ENCODE measurements at places on chromosomes 7 and 10. TPM values are rescaled to one million over a fixed set of nuclear protein-coding genes. Genes with fewer than 3 reads are reported as not detected.

- no peak for DNase-seq
These were observed 132.5 kb downstream of the LSM5 start for GRCh38 chr7:32357535-32358277.

The STX1A gene
- total RNA-seq: 1.6 TPM

The UNCX gene
- not detected for total RNA-seq

The LRRTM3 gene
- total RNA-seq: not detected

GRCh38 chr10:11081408-11081807 lies 63.7 kb downstream of the CELF2 start:
- no peak for DNase-seq

DNA sequence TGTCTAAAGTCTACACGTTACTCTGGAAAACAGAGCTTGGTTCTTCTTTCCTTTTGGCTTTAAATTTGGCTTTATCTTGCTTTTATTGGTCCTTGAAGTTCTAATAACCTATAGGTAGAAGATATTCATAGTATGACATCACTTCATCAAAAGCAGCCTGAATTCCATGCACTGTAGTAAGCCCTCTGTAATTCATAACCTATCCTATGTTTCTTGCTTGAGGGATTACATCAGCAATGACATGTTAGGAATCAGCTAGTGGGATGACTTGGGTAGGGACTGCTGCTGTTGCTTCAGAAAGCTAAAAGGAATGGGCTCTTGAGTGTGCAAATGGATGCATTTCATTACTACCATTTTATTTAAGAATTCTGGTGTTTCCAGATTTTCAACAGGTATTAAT lies 184.9 kb downstream of the PTEN start:
- no peak for DNase-seq

The VSTM4 gene
- total RNA-seq: 21.8 TPM

The INSYN2A gene
- not detected for total RNA-seq

- DNase-seq: no peak
These were observed 135.5 kb downstream of the DOCK1 start for GRCh38 chr10:127040756-127041155.

DNA sequence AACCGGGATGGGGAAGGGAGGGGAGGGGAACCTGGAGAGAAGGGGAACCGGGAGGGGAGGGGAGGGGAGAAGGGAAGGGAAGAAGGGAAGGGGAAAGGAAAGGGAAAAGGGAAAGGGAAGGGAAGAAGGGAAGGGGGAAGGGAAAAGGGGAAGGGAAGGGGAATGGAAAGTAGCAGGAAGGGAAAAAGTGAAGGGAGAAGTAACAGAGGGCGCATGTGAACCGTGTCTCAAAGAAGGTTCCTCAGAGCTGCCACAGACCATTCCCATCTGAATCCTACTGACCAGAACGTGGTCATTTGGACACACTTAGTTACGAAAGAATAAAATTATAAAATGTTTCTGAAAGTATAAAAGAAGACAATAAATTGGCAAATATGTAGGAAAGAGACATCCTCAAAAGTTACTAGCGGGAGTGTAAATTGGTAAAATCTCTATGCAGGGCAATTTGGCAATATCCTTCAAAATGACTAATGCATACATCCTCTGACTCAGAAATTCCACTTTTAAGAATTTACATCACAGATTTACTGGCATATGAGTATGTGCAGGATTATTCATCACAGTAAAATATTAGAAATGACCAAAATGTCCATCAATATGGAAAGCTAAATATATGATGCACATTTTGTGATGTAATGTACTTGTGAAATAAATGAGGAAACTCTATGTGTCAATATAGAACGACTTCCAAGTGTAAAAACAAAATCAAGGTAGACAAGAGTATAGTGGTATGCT lies 12.9 kb downstream of the C10orf67 start:
- no peak for DNase-seq

GRCh38 chr7:83701736-83702135 lies 52.8 kb upstream of the SEMA3E start:
- DNase-seq: no peak

- DNase-seq: no peak
These were observed 505.6 kb downstream of the GALNT17 start for GRCh38 chr7:71637578-71637977.

GRCh38 chr7:114007386-114007785 lies 88.6 kb upstream of the PPP1R3A start:
- DNase-seq: no peak

The CCDC3 gene
- 4.7 TPM for total RNA-seq

- no peak for DNase-seq
These were observed 51.6 kb upstream of the RASGEF1A start for GRCh38 chr10:43318456-43318855.

DNA sequence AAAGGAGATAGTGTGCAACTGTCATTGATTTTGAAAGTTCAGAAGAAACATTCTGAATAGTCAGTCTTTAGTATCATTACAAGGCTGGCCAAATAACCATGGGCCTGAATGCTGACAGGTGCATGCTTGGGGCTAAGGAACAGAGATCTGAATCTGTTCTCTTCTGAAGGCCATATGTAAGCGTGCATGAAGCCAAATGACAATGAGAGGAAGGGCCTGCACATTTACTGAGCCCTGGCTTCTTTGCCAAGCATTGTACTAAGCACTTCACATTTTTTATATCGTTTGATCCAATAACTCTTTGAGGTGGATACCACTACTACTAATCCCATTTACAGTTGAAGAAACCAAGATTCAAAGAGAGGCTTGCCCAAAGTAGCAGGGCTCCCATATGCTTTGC lies 22.5 kb upstream of the TIAL1 start:
- no peak for DNase-seq

The CNTNAP2 gene
- 0.65 TPM for total RNA-seq

The ETV1 gene
- total RNA-seq: 27.9 TPM

GRCh38 chr7:24698531-24699266 lies 58.6 kb downstream of the GSDME start:
- DNase-seq: no peak

DNA sequence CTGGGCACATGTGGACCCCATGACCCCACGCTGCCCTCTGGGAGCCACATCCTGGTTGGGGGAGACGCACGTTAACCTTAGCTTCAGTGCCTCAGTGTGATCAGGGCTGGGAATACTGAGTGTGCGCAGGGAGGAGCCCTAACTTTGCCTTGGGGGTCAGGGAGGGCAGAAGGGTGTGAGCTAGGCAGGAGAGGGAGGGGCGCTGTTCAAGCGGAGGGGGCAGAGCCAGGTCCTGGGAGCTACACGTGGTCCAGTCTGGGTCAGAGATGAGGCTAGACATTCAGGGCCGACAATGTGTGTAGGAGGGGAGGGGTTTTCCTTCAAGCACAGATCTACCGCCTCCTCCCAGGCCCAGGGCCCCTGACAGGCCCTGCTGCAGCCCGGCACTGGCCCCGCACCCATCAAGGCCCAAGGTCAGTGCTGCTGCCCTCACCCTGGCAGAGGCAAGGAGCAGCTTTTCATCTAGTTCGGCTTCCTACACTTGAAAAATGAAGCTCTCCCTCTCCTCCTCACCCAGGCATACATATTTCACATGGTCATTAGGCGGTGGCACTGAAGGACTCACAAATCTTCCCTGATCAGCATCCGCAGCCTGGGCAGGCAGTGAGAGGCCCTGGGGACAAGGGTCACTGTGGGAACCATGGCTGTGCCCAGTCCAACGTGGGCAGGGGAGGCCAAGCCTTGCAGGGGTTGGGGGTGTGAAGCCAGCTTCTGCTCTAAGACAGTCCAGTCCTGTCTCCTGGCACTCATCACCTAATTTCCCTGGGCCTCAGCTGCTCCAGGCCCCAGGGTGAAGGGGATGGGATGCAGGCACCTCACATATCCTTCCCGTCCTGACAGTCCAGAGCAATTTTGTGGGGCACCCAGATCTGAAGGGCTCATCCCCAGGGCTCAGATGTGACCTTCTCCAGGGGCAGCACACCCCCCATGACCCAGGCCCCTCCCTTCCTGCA lies 47.3 kb downstream of the C10orf105 start:
- DNase-seq: no peak

- DNase-seq: no peak
These were observed 75.3 kb upstream of the DNAAF5 start for GRCh38 chr7:651032-651728.

DNA sequence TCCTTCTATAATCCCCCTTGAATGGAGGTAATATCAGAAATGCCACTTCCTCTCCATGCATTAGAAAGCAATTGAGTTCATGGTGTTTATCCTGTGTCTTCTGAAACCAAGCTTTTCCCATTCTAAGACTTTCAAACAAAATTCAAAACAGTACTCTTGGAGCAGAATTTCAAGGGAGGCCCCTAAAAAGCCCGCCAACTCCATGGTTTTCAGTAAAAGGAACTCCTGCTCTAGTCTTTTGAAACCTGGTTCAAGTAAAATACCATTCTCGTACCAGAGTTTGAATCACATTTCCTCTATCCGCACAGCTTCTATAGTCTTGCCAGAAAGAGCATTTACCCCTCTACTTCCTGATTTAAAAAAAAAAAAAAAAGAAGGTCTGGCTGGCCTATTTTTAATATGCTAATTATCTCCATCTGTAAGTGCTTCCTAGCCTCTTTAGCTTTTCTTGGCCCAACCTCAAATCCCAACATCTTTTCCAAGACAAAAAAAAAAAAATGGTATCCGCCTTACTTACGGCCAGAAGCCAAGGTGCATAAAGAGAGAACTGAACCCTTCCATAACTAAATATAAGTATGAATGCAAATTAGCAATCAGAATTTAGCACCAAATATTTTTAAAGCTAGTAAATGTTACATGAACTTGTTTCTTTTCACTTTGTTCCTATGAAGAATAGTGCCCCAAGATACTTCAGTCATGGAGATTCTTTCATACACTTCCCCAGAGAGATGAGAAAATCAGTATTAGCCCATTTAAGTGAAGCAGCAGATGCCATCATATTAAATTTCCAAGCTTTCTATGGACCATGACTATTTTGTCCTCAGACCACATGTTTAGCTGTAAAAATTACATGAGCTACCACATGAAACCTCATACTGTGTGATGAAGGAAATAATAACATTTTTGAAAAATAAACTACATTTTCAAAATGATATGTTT lies 199.9 kb upstream of the FAM3C start:
- DNase-seq: no peak

The EBF3 gene
- 7.9 TPM for total RNA-seq

The WDFY4 gene
- 2.5 TPM for total RNA-seq

The NUPR2 gene
- total RNA-seq: not detected

DNA sequence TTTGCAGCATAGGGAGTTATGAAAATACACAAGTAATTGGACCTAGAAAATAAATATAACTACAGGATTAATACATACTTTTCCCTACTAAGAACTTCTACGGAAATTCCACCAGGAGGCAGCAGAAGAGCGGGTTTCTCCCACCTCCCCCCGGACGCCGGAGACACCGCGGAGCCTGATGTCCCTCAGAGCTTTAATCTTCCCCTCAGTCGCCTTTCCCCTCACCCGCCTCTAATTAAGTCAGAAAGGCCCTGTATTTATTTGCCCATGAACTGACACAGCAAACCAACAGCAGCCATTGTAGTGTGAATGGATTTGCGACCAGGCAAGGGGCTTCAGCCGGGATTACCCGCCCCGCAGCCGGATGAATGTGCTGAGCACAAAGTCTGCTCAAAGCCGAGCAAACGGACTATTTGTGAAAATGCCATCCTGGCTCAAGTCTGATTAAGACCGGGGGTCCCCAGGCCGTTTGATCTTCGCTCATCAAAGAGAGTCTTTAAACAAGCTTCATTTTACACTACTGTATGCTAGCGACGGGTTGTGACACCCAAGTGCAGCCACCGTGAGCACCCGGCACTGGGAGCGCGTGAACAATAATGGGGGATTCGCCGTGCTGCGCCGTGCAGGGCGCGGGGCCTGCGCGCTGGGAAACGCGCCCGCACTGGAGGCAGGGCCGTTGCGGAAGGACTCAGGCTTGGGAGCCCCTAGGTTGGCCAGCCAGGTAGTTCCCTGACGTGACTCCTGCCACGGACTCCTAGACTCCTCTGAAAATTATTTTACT lies 5.6 kb upstream of the DKK1 start:
- peak; percentile 70 for DNase-seq

DNA sequence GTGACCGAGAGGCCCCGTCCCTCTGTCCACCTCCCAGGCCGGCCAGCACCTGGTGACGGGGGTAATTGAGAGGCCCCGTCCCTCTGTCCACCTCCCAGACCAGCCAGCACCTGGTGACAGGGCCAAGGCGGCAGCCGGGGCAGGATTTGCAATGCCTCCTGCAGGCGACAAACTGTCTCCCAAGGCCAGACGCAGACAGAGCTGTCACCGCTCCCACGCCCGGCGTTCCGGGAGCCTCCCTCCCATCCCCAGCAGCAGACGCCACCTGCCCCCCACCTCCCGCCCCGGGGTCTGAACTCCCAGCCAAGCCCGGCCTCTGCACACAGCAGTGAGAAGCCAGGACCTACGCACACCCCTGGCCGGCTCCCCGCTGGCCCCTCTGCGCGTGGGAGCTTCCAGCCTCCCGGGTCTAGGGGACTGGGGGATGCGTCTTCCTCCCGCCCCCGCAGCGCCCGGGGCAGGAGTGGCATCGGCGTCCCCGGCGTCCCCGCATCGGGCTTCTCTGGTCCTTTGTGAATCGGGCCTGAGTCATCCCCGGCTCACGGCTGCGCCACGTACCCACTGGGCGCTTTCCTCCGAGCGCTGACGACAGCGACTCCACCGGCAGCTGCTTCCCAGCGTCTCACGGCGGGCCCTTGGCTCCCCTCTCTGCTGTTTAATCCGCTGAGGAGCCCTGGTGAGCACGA lies 95.1 kb upstream of the DIP2C start:
- peak; percentile 73 for DNase-seq

DNA sequence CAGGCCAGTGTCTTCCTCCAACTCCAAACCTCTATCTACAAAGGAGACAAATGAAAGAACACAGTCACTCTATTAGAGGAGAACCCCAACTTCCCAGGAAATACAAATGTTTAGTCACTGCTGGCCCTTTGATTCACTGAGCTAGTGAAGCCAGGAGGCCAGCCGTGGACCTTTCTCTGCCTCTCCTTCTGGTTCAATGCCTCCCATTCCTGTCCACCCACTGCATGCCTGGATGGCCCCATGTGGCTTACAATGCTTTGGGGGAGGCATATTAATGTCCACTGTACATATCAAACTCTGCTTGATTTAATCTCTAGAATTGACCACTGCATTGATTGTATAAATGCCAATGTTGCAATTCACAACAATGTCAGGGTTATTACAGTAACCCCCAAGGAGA lies 687.3 kb downstream of the KCNMA1 start:
- no peak for DNase-seq

DNA sequence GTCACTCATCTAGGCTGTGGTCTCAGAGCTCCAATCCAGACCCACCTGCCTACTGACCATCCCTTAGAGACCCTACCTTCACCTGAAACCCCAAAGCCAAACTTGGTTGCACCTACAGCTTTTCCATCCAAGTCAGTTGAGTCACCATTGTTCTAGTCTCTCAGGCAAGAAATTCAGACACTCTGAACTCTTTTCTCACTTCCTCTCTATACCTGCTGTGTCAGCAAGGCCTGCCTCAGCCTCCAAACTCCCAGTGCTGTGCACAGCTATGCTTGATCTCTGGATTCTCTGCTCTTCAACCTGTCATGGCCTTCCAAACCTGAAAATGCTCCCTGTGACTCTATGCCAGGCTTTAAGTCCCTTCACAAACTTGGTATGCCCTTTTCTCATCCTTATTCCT lies 47.4 kb upstream of the MTURN start:
- no peak for DNase-seq

Measured in Right ventricle myocardium inferior (tissue), 1 donor.